ENCODE measurements at places on chromosomes 13 and 19. TPM values are rescaled to one million over a fixed set of nuclear protein-coding genes. Genes with fewer than 3 reads are reported as not detected.

Gene ZNF575
- total RNA-seq: 1.1 TPM

Gene GYS1
- 138 TPM for total RNA-seq

DNA sequence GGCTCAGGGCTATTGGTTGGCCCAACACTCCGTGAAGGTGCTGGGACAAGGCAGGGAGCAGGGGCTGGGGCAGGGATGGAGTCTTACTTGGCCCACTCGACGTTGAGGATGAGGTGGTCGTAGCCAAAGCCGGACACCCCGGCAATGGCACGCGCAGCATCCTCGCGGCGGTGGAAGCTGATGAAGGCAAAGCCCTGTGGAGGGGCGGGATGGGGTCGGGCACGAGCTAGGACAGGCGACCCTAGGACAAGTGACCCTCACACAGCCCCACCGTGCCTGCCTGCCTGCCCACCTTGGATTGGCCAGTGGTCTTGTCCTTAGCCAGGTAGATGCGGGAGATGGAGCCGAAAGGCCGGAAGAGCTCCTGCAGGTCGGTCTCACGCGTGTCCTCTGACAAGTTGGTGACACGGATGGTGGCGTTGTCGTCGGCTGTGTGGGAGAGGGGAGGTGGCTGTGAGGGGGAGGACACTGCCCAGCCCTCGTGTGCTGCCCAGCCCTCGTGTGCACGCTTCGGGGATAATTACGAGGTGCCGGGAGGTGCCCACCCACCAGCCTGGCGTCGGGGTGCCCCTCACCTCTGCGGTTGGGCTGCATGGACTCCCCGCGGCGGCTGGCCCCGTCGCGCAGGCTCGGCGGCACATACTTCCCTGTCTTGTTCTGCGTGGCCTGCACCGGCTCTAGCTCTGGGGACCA is 4.0 kb downstream of the P2RY11 start:
- no peak overlapping the region for H3K27ac ChIP-seq
- no peak overlapping the region for H3K4me3 ChIP-seq
- DNase-seq: no peak
- no peaks in the 10 kb centered on the region for H3K27me3 ChIP-seq
- H3K36me3 ChIP-seq: peaks cover 51% of the 10 kb centered on the region

Gene LILRB4
- 4.0 TPM for total RNA-seq

Gene KIRREL2
- not detected for total RNA-seq

Gene LILRB1
- total RNA-seq: 1.5 TPM

- no peak overlapping the region for H3K27ac ChIP-seq
- H3K4me3 ChIP-seq: no peak overlapping the region
- H3K36me3 ChIP-seq: peaks cover 6% of the 10 kb centered on the region
- H3K4me1 ChIP-seq: peaks cover 39% of the 10 kb centered on the region
- no peaks in the 10 kb centered on the region for H3K27me3 ChIP-seq
Observed at GRCh38 chr13:99310382-99311031, 3.3 kb upstream of the GPR183 start.

Gene CACNA1A
- 0.44 TPM for total RNA-seq

Gene ZFP28
- total RNA-seq: 6.0 TPM

DNA sequence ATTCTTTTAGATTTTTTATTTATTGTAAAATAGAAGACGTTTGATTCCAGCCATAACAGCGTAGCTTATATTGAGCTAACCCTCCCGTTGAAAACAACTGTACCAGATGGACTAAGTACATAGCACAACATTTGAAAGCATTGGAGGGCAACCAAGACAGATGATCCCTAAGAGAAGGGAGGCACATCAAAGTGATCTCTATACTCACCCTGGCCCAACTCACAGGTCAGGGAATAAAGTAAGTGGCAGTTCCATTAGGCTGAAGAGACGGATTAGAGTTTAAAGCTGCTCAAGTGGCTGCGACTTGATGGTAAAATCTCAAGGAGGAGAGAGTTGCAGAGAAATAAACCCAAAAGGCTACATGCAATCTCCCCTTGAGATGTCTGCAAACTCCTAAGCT is 65.1 kb upstream of the ITM2B start:
- no peak for DNase-seq
- H3K27me3 ChIP-seq: no peaks in the 10 kb centered on the region
- no peaks in the 10 kb centered on the region for H3K36me3 ChIP-seq
- no peak overlapping the region for H3K4me3 ChIP-seq

Gene MUC16
- not detected for total RNA-seq

Measured in left ventricle myocardium inferior (tissue), 1 donor.